ENCODE measurements at places on chromosomes 4 and X. TPM values are rescaled to one million over a fixed set of nuclear protein-coding genes. Genes with fewer than 3 reads are reported as not detected.
A peak's percentile ranks its signal among the peaks of the same experiment; 100 is the strongest.

DNA sequence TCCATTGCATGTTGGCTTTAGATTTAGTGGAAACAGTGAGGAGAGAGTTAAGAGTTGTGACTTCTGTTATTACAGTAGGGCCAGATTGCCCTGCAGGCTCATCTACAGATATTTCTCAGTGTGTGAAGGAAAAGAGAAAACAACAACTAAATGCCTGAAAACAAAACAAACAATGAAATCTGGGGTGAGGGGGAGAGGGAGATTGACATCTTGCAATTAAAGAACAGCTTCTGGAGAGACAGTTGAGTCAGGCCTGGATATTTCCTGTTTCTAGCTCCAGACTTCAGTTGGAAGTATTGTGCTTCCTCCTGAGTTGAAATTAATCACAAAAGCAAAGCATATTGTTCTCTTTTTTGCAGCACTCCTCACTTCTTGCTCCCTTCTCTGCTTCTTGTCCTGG lies 108.3 kb upstream of the SCML1 start:
- no peaks in the 10 kb centered on the region for H3K4me1 ChIP-seq
- H3K4me3 ChIP-seq: no peak overlapping the region
- no peak for DNase-seq
- no peaks in the 10 kb centered on the region for H3K36me3 ChIP-seq
- H3K27me3 ChIP-seq: peaks cover 3% of the 10 kb centered on the region
- no peak overlapping the region for H3K27ac ChIP-seq

The TMEM128 gene
- total RNA-seq: 43.3 TPM

- no peaks in the 10 kb centered on the region for H3K4me1 ChIP-seq
- no peaks in the 10 kb centered on the region for H3K27me3 ChIP-seq
- DNase-seq: no peak
- peaks cover 4% of the 10 kb centered on the region for H3K36me3 ChIP-seq
- no peak overlapping the region for H3K4me3 ChIP-seq
- no peak overlapping the region for H3K27ac ChIP-seq
Measured at GRCh38 chr4:32890398-32890797, 2170.2 kb downstream of the PCDH7 start.

The TRPC3 gene
- total RNA-seq: 8.2 TPM

The MAGEA10 gene
- total RNA-seq: not detected

- H3K36me3 ChIP-seq: no peaks in the 10 kb centered on the region
- peak overlapping the region; percentile 100 for H3K27ac ChIP-seq
- no peaks in the 10 kb centered on the region for H3K27me3 ChIP-seq
- peak overlapping the region; percentile 90 for H3K4me3 ChIP-seq
Measured at GRCh38 chr4:40058121-40058520, 1.5 kb downstream of the N4BP2 start.

The RASL11B gene
- 1.0 TPM for total RNA-seq

GRCh38 chr4:38084877-38085711 lies 124.9 kb downstream of the PTTG2 start:
- peaks cover 27% of the 10 kb centered on the region for H3K4me1 ChIP-seq
- H3K4me3 ChIP-seq: no peak overlapping the region
- peak overlapping the region; percentile 90 for H3K27ac ChIP-seq
- H3K27me3 ChIP-seq: no peaks in the 10 kb centered on the region
- no peak for DNase-seq

The ZAR1 gene
- 0.41 TPM for total RNA-seq

GRCh38 chrX:107700790-107701189 lies 72.5 kb downstream of the PRPS1 start:
- no peak overlapping the region for H3K4me3 ChIP-seq
- no peak for DNase-seq
- no peaks in the 10 kb centered on the region for H3K4me1 ChIP-seq
- H3K27me3 ChIP-seq: no peaks in the 10 kb centered on the region
- peak overlapping the region; percentile 54 for H3K27ac ChIP-seq

DNA sequence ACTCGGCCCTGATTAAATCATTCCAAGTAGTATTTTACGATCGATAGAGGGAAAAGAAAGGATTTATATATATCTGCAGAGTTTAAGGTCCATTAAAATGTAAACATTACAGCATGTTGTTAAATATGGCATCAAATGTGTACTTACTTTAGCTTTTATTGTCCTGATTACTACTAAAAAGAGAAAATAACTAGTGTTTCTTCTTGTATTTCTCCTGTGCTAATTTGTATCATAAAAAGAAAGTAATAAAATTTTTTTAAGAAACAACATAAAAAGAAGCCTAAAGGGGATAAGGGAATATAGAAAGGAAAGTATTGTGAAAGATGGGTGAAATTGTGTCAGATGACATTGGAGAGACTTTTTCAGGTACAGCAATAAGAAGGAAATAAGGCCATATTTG lies 300.3 kb upstream of the ARSJ start:
- no peaks in the 10 kb centered on the region for H3K27me3 ChIP-seq
- no peaks in the 10 kb centered on the region for H3K36me3 ChIP-seq
- H3K4me1 ChIP-seq: no peaks in the 10 kb centered on the region
- no peak for DNase-seq

The HSPA4L gene
- total RNA-seq: 2.1 TPM

- H3K36me3 ChIP-seq: no peaks in the 10 kb centered on the region
- no peaks in the 10 kb centered on the region for H3K27me3 ChIP-seq
- no peak for DNase-seq
- H3K4me3 ChIP-seq: no peak overlapping the region
Measured at GRCh38 chr4:78592088-78592783, 40.7 kb downstream of the ANXA3 start.

- DNase-seq: no peak
- H3K36me3 ChIP-seq: no peaks in the 10 kb centered on the region
- no peaks in the 10 kb centered on the region for H3K4me1 ChIP-seq
- no peak overlapping the region for H3K27ac ChIP-seq
- H3K27me3 ChIP-seq: no peaks in the 10 kb centered on the region
Measured at GRCh38 chr4:97139791-97140190, 1003.5 kb downstream of the STPG2 start.

DNA sequence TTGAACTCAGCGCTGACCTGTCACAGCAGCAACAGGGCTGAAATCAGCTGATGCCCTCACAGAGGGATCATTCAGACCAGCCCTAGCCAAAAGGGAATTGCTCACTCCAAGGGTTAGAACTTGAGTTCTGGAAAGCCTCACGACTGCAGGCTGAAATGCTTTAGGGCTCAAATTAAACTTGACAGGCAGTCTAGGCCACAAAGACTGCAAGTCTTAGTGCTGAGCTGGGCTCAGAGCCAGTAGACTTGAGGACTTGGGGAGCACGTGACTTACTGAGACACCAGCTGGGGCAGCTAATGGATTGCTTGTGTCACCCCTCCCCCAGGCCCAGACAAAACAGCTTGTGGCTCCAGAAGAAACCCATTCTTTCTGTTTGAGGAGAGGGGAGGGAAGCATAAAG lies 119.0 kb upstream of the SLC6A14 start:
- no peaks in the 10 kb centered on the region for H3K4me1 ChIP-seq
- no peak overlapping the region for H3K27ac ChIP-seq
- no peak for DNase-seq
- H3K27me3 ChIP-seq: no peaks in the 10 kb centered on the region
- H3K36me3 ChIP-seq: no peaks in the 10 kb centered on the region
- H3K4me3 ChIP-seq: no peak overlapping the region

DNA sequence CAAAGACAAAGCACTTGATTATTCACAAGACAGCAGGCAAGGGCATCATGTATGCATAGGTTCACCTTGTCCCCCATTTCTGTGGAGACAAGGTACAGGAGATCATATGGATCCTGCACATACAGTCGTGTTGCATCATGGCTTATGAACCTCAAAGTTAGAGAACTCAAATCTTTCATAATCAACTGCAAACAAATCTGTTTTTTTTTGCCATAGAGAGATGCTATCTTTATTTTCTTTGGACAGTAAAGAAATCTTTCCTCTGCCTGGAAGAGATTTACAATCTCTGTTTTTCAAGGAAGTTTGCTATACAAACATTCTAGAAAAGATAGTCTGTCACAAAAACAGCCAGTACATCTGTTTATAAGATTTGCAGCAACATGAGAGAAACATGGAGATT lies 578.8 kb downstream of the ANKRD50 start:
- H3K4me3 ChIP-seq: no peak overlapping the region
- no peaks in the 10 kb centered on the region for H3K4me1 ChIP-seq
- H3K27ac ChIP-seq: no peak overlapping the region
- H3K27me3 ChIP-seq: no peaks in the 10 kb centered on the region
- DNase-seq: no peak
- no peaks in the 10 kb centered on the region for H3K36me3 ChIP-seq

The GAGE2A gene
- total RNA-seq: not detected

- DNase-seq: no peak
- no peaks in the 10 kb centered on the region for H3K36me3 ChIP-seq
- no peaks in the 10 kb centered on the region for H3K4me1 ChIP-seq
- H3K27ac ChIP-seq: no peak overlapping the region
Measured at GRCh38 chr4:122099896-122100295, 52.2 kb upstream of the BLTP1 start.

- no peaks in the 10 kb centered on the region for H3K27me3 ChIP-seq
- H3K4me3 ChIP-seq: no peak overlapping the region
- peak overlapping the region; percentile 98 for H3K27ac ChIP-seq
Measured at GRCh38 chrX:65679071-65679540, 11.7 kb downstream of the MSN start.

DNA sequence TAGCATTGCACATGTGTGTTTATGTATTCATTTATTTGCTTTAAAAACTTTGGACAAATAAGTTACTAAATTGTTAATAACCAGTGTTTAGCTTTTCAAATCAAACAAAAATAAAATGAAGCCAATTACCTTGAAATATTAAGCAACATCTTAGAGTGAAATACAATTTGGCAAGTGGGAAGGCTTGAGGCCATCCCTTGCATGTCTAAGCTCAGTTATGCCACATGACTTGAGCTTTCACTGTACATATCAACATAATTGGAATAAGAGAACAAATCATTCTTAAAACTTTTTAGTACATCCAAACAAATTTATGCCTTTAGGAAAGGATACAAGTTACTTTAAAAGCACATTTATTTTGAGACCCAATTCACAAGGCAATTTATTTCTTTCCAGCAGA lies 640.6 kb downstream of the SPRY1 start:
- no peaks in the 10 kb centered on the region for H3K27me3 ChIP-seq
- H3K27ac ChIP-seq: peak overlapping the region; percentile 46
- H3K4me3 ChIP-seq: no peak overlapping the region

DNA sequence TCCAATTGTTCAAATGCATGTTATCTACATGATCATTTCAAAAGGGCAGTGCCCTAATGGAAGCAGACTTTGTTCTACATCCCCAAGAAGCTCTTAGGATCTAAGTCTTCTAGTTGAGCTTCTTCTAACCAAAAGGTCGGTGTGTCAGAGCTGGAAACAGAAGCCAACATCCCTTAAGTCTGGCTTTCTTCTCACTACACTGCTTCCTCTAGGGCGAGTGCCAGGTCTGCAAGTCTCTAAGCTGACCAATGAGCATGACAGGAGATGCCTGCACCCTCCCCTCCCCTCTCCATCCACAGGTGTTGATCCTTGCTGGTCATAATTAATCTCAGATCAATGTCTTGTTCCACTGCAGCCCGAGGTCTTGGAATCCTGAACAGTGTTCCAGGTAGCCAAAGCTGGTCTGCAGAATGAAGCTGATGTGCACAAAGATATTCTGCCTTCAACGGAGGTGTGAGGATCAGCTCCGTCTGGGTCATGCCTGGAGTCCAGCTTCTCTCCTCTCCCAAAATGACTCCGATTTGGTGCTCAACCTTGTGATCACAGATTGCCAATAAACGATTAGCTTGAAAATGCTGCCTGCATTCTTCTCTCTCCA lies 44.1 kb downstream of the WDR1 start:
- H3K27me3 ChIP-seq: no peaks in the 10 kb centered on the region
- no peak overlapping the region for H3K4me3 ChIP-seq
- no peak overlapping the region for H3K27ac ChIP-seq
- no peaks in the 10 kb centered on the region for H3K36me3 ChIP-seq
- no peak for DNase-seq

DNA sequence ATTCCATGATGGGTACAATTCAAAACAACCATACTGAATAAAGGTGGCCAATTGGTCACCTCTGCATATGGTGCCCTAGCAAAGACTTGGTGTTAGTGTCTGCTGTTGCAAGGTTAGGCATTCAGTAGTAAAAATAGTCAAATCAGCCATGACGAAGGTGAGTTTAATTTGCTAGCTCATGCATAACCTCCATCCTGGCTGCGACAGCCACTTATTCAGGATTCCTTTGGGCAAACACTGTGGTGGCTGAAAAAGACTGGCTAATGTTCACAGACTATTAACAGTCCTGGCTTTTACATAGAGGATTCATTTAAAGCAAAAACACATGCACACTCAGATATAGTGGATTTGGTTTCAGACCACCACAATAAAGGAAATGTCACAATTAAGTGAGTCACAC lies 34.8 kb upstream of the MAP9 start:
- no peaks in the 10 kb centered on the region for H3K36me3 ChIP-seq
- no peak for DNase-seq
- no peaks in the 10 kb centered on the region for H3K27me3 ChIP-seq
- H3K4me1 ChIP-seq: no peaks in the 10 kb centered on the region
- H3K27ac ChIP-seq: no peak overlapping the region

The HDX gene
- total RNA-seq: 5.0 TPM

The XIAP gene
- 63.0 TPM for total RNA-seq

GRCh38 chr4:168648929-168649328 lies 152.1 kb downstream of the PALLD start:
- peak; percentile 29 for DNase-seq
- no peaks in the 10 kb centered on the region for H3K4me1 ChIP-seq
- no peaks in the 10 kb centered on the region for H3K27me3 ChIP-seq

DNA sequence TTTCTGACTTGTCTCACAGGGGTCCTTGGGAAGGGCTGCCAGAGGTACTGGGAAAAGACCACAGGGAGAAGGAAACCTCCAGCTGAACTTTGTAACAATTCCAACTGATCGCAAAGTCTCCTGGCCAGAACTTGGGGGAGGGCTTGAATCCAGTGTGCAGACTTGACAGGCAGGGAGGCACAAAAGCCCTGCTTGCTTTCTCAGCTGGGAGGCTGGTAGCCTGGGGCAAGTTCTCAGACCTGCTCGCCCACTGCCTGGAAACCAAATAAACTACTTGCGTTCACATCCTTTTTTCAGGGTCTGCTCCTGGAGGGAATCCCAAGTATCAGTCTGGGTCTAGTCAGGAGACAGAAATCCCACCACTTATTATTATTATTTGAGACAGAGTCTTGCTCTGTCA lies 48.0 kb upstream of the CASK start:
- H3K4me1 ChIP-seq: no peaks in the 10 kb centered on the region
- DNase-seq: no peak
- H3K4me3 ChIP-seq: no peak overlapping the region
- no peak overlapping the region for H3K27ac ChIP-seq
- no peaks in the 10 kb centered on the region for H3K36me3 ChIP-seq

- no peaks in the 10 kb centered on the region for H3K4me1 ChIP-seq
- no peaks in the 10 kb centered on the region for H3K36me3 ChIP-seq
- H3K27me3 ChIP-seq: no peaks in the 10 kb centered on the region
- H3K27ac ChIP-seq: no peak overlapping the region
- no peak overlapping the region for H3K4me3 ChIP-seq
Measured at GRCh38 chr4:43782391-43782790, 666.2 kb downstream of the KCTD8 start.

DNA sequence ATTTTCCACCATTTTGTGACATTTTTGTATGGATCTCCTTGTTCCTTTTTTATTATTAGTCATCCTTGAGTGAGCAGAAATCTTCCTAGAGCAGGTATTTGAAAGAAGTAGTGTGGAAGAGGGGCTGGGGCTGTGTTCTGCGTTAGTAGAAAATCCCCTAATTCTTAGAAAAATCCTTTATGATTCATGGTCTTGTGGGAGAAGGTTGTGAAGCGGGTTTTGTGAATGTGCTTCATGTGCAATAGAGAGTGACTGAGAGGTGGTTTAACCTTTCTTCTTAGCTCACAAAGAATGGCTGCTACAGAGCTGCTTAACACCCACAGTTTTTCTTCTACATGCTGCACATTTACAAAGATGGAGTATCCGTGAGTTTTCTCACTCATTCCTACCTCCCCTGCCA lies 220.5 kb downstream of the IDS start:
- DNase-seq: no peak
- H3K4me3 ChIP-seq: no peak overlapping the region
- H3K27me3 ChIP-seq: no peaks in the 10 kb centered on the region
- H3K4me1 ChIP-seq: no peaks in the 10 kb centered on the region
